ENCODE measurements at places on chromosomes 6 and 20.

GRCh38 chr6:1348675-1349074 lies 36.8 kb downstream of the FOXQ1 start:
- DNase-seq = no peak

GRCh38 chr6:161038229-161039031 lies 46.9 kb downstream of the MAP3K4 start:
- DNase-seq = no peak

DNA sequence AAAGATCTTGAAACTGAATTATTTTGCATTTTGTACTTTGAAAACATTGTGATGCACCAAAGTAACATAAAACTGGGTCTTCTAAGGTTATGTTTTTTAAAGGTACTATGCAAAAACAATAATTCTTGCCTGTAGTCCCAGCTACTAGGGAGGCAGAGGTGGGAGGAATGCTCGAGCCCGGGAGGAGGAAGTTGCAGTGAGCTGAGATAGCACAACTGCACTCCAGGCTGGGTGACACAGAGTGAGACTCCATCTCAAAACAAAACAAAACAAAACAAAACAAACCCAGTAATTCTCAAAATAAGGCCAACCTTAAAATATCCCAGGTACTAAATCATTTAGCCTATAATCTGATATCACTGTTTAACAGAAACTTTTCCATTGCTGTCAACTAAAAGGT lies 269.6 kb downstream of the KHDC1L start:
- DNase-seq = no peak

- no peak for DNase-seq
These were observed 140.4 kb upstream of the TAB2 start for GRCh38 chr6:149176971-149177667.

DNA sequence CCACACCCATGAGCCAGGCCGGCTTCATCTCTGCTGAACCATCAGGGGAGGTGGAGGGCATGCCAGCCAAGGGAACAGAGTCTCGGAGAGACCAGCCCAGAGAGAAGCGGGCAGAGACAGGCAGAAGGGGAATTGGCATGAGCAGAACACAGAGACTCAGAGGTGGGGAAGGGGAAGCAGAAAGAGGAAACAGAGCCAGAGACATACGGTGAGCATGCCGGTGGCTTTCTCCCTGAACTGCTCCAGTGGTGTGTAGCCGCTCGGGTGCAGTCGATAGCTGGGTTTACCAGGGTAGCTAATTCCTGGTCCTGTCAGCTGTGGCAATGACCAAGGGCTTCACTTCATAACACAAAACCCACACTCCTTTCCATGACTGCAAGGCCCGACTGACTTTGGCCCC lies 83.6 kb upstream of the CCDC167 start:
- no peak for DNase-seq

GRCh38 chr20:40565682-40566040 lies 123.4 kb downstream of the MAFB start:
- DNase-seq = no peak

- peak; percentile 61 for DNase-seq
These were observed 215.0 kb upstream of the PLCB4 start for GRCh38 chr20:8853805-8854338.

DNA sequence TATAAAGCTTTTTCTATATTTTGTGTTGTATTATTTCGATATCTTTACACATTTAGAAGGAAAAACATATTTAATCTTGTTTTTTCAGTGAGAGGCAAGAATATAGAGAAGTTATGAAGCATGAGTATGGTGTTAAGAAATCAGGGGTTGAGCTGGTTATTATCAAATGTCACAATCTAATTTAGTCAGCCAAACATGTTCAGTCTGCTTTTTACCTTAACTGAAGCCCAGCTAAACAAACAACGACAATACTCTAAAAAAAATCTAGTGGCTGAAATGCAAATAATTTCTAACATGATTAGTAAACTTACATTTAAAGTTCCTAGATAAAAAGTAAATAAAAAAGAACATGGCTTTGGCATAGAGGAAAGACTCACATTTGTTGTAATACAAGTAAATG lies 433.8 kb upstream of the NRSN1 start:
- DNase-seq = no peak

- DNase-seq = no peak
These were observed 26.5 kb downstream of the GMDS start for GRCh38 chr6:2218866-2219265.

- no peak for DNase-seq
These were observed 468.0 kb upstream of the POU3F2 start for GRCh38 chr6:98366371-98366770.

- DNase-seq = peak; percentile 32
These were observed 12.1 kb downstream of the SLC2A4RG start for GRCh38 chr20:63751471-63752271.

- no peak for DNase-seq
These were observed 103.0 kb upstream of the FOXQ1 start for GRCh38 chr6:1208876-1209275.

- DNase-seq = no peak
These were observed 133.8 kb upstream of the PRDM1 start for GRCh38 chr6:105952326-105952725.

DNA sequence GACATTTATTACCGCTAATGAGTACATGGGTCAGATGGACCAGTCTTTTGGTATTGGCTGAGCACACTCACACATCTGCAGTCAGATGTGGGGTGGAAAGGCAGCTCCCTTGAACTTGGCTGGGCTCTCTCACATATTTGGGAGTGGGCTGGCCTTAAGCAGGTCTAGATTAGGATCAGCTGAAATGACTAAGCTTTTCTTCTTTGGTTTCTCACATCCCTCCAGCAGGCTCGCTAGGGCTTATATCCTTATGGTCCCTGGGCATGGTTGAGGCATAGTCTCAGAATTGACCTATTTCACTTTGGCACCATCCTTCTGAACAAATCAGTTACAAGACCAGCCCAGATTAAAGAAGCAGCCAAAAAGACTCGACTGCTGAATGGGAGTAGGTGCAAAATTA lies 14.4 kb upstream of the PLCB1 start:
- DNase-seq = no peak

- no peak for DNase-seq
These were observed 66.4 kb downstream of the ZNF217 start for GRCh38 chr20:53527196-53527595.

DNA sequence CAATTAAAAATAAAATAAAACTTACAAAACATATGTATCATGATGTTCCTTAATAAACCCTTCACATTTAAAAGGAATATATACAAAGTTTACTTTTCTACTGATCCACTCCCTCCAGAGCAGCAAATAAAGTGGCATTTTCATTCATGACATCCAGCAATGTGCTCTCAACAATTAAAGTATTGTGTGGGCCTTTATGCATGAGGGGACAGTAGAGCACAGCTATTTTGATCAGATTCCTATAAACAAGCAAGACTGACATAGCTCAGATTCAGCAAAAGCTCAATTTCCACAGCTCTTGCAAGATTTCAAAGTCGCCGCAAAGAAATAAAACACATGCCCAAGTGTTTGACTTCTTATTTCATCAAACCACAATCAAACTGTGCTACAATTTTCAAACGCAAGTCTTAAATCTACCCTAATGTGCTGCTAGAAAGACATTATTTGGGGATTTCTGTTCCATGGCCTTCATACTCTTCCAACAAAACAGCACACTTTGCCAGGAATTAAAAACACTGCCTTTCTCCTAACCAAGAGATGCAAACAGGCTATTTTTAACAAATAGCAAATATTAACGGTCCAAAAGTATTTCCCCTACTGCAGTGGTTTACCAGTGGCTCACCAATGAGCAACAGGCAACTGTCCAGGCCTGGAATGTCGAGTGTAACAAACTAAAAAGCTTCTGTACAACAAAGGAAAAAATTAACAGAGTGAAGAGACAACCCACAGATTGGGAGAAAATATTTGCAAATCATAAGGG lies 52.3 kb downstream of the MBOAT1 start:
- DNase-seq = no peak

DNA sequence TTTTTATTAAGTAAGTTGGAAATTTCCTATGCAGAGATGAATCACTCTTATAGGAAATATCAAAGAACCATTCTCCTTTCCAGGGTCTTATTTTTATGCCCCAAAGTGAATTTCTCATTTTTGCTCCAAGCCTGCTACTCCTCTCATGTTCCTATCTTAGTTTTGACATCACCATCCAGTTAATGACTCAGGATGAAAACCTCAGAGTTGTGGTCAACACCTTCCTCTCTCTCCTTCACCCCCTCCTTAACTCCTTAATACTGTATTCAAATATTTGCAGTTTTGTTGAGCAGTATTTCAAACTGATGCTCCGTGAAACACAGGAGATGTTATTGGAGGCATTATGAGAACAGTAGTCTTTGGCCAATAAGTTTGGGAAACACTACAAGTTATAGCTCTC lies 64.1 kb downstream of the NRN1 start:
- DNase-seq = no peak

DNA sequence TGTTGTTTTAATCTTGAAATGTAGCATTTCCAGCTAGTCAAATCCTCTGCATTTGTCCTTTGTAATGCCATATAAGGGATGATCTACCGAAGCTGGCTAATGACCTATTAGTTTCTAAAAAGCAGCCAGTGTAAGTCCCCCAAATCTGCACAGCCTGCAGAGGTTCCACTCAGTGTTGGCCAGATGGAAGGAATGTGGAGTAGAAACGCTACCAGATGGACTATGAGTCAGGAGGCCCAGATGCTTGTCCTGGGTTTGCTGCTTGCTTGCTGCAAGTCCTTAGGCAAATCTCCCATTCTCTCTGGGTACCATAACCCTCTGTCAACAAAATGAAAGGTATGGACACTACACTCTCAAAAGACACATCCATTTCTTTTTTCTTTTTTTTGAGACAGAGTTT lies 149.8 kb downstream of the BTBD9 start:
- no peak for DNase-seq

GRCh38 chr20:46890682-46891081 lies 4.0 kb upstream of the EYA2 start:
- DNase-seq = no peak

DNA sequence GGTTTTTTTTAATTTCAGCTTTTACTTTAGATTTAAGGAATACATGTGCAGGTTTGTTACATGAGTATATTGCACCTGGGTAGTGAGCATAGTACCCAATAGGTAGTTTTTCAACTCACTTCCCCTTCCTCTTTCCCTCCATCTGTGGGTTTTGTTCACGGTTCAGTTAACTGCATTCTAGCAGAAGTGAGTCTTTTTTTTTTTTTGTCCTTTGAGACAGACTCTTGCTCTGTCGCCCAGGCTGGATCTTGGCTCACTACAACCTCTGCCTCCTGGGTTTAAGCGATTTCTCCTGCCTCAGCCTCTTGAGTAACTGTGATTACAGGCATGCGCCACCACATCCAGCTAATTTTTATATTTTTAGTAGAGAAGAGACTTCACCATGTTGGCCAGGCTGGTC lies 8.7 kb downstream of the UBR2 start:
- DNase-seq = no peak

DNA sequence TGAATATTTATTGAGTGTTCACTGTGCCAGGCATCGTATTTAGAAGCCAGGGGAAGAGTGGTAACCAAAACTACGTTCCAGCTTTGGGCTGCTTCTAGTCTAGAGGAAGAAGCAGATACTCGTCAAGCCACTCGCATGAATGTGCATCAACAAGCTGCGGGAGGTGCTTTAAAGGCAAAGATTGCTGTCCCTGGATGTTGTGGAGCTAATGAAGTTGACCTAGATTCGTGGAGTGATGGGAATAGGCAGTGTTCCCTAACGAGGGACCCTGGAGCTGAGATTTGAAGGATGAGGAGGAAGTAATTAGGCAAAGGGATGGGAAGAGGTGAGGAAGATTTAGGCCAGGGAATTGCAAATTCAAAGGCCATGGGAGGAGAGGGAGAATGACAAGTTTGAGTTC lies 118.9 kb downstream of the TMEM170B start:
- no peak for DNase-seq

- no peak for DNase-seq
These were observed 40.6 kb upstream of the SUMO4 start for GRCh38 chr6:149359440-149359839.

GRCh38 chr6:151702851-151703658 lies 104.4 kb upstream of the ESR1 start:
- DNase-seq = no peak

DNA sequence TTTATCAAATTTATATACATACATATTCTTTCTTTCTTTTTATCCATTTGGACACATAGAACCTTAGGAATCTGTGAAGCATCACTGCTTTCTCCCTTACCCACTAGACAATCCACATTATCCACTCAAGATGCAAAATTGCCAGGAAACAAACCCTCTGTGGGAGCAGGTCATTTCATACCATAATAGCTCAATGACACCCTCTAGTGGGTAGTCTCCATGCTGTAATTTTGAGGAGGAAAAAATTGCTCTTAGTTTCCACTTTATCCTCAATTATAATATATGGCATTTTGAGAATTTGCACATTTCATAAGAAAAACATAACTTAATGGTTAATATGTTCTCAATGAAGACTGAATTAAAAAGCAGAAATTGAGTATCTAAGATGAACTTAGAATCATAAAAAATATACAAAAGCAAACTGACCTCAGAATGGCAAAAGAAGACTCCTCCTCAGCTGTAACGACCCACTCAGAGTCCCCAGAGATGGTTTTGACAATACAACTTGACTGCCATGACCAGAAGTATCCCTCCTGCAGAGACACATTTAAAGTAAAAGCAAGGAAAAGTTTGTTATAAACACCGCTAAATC lies 164.1 kb downstream of the FRK start:
- DNase-seq = peak; percentile 43

GRCh38 chr6:25103603-25104002 lies 167.8 kb upstream of the RIPOR2 start:
- DNase-seq = no peak

DNA sequence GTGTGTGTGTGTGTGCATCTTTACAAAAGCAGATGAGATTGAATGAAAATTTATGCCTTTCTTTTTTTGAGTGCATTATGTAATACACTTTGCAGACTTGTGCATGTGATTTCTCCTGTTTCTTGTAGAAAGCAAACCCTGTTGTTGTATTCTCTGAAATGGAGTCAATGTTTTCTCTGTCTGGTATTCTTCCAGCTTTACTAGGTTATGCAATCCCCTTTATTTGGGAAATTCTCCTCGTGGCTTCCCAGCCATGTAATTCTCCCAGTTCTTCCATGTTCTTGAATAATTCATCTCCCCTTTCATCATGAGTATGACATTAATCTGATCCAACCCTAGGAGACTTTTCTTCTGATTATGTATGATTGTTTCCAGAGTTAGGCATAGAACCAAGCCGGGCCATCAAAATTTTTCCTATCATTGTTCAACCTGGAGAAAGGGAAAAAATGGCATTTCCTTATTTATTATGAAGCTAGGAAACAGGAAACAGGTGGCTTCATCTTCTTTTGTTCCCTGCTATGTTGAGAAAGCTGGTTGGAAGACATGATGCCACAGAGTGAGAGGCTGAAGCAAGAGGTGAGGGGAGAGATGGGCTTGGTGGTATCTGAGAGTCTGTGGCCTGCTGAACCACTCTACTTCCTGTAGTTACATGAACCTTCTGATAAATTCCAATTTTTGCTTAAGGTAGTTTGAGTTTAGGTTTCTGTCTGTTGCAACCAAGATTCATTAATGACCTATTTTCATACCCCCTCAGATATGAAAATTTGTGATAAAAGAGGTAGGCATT lies 68.8 kb downstream of the PRL start:
- DNase-seq = no peak

- DNase-seq = no peak
These were observed 27.1 kb upstream of the SMOC2 start for GRCh38 chr6:168413856-168414255.
